ENCODE measurements at places on chromosomes 13 and 19. TPM values are rescaled to one million over a fixed set of nuclear protein-coding genes. Genes with fewer than 3 reads are reported as not detected.

Gene PDX1
- not detected for polyA plus RNA-seq

Gene BST2
- 24.9 TPM for polyA plus RNA-seq

Gene LIM2
- polyA plus RNA-seq = not detected

Gene HCN2
- 0.14 TPM for polyA plus RNA-seq

Gene NCAN
- 1.8 TPM for polyA plus RNA-seq

Gene C19orf85
- 2.1 TPM for polyA plus RNA-seq

Gene EFNB2
- 5.5 TPM for polyA plus RNA-seq

Gene ZNF208
- polyA plus RNA-seq = not detected

Gene VSIG10L
- polyA plus RNA-seq = 9.8 TPM

Gene TMEM143
- 10.0 TPM for polyA plus RNA-seq

Gene OR7A5
- not detected for polyA plus RNA-seq

Gene CIRBP
- polyA plus RNA-seq = 153 TPM

Gene MTUS2
- polyA plus RNA-seq = 0.12 TPM

Gene KLK11
- polyA plus RNA-seq = not detected

Gene ZNF121
- polyA plus RNA-seq = 50.8 TPM

Gene CACNG7
- 9.8 TPM for polyA plus RNA-seq

Gene TJP3
- polyA plus RNA-seq = 14.1 TPM

Gene GNA15
- 0.10 TPM for polyA plus RNA-seq

Gene GZMM
- polyA plus RNA-seq = not detected

Gene RNF126
- 95.7 TPM for polyA plus RNA-seq

Gene TMEM272
- 0.05 TPM for polyA plus RNA-seq

Gene C1QTNF9B
- 0.27 TPM for polyA plus RNA-seq

Gene TEX30
- 28.2 TPM for polyA plus RNA-seq

Gene DNM2
- polyA plus RNA-seq = 40.7 TPM

Gene TMTC4
- polyA plus RNA-seq = 21.9 TPM

Gene DENND1C
- 6.3 TPM for polyA plus RNA-seq

Gene NPAS1
- 9.7 TPM for polyA plus RNA-seq

Gene C1QTNF9
- not detected for polyA plus RNA-seq

Gene FLT3
- polyA plus RNA-seq = 0.23 TPM

Gene NTF4
- 2.7 TPM for polyA plus RNA-seq

Gene PEAK3
- not detected for polyA plus RNA-seq

Gene GIPC3
- 0.26 TPM for polyA plus RNA-seq
